ENCODE measurements at places on chromosomes 2 and 18.

DNA sequence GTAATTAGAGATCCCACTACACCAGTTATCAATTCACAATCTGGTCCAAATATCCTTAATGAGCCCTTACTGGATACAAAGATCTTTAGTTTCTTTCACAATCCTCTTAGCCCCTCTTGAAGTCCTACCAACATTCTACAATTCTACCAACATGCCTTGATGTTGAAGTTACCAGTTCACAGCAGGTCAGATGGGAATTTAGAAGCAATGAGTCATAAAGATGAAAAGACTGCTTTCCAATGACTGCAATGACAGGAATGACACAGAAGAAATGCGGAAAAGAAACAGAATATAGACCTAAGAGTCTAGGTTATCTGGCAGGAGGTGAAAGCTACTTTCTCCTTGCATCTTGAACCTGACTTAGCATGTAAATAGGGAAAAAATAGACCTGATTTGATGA lies 24.5 kb downstream of the RTTN start:
- DNase-seq: peak; percentile 87

- DNase-seq: no peak
These were observed 33.5 kb downstream of the FBXO15 start for GRCh38 chr18:74114116-74114515.

DNA sequence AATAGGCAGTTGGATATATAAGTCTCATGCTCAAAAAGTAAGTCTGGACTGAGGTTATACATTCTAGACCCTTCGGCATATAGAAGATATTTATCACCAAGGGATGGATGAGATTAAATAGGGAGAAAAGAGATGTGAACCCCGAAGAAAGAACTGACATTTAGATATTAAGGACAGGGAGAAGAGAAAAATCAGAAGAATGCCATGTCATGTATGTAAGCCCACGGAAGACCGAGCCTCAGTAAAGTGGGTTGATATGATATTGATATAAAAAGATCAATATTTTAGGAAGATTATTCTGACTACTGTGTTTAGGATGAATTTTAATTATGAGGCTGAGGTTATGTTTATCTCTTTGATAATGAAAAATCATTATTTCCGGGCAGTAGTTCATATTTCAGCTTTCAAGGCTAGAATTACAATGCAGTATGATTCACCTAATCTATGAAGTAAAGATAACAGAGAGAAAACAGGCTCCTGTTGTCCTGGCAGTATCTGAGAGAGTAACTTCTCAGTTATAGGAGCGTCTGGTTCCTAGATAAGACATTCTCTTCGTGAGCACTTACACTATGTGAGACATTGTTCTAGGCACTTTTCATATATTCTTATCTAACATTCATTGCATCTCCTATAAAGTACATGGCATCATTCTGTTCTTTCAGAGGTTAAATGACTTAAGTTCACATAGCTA lies 83.0 kb downstream of the UBR3 start:
- DNase-seq: no peak

DNA sequence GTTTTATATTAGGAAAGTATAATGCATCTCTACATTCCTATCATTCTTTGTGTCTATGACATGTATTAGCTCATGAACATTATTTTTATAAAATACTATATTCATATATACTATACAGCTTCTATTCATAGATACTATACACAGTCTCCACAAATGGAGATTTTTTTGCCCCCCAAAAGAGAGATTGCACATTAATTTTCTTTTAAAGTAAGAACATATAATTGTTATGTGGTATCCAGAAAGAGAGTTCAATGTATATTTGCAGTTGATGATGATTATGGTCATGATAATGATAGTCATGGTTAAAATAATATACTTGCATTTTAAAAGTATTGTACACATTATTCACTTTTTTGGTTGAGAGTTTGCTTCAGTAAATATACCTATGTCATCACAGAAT lies 445.3 kb downstream of the DSC3 start:
- DNase-seq: no peak

DNA sequence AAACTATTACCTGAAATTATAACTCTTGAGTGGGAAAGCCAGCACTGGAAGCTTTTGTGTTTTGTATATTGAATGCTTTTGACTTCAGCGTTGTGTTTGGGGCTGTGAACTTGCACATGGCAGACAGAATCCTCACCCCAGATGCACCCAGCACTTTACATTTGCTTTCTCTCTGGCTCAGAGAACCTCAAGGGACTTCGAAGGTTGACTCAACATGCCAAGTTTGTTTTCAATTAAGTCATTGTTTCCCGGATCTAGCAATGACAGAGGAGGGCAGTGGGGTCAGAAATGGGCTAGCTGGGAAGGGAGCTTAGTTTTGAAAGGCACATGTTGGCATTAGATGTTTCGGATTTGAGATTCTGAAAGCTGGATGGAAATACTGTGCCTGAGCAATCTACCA lies 22.4 kb downstream of the TET3 start:
- DNase-seq: peak; percentile 64

DNA sequence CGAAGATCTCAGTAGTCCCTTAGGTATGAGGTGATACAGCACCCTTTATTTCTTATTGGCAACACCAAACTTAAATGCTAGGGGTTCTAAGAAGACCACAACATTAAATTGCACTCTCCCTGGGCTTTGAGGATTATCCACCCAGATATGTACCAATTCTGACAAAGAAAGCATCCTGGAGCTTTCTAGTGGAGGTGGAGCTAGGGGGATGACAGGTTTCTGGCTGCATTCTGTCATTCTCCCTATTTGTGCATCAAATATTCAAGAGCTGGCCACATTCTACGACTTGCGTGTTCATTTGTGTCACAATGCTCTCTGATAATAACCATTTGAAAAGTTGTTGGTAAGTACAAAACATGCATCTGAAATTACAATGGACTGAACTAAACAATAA lies 111.1 kb downstream of the CDH2 start:
- no peak for DNase-seq

DNA sequence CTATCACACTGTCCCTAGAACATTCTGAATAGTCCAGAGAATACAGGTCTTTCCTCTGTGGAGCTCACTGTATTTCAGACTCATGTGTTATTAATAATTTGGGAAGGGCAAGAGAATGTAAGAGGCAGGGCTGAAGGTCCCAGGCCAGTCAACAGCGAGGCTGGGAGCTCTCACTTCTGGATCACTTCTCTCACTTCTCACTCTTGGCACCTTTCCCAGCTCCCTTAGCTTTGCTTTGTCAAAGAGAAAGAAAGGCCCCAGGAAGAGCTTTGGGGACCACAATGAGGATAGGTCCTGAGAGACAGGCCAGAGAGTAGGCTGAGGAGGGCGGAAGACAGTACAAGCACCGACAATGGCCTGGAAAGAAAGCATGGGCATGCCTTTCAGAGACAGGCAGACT lies 11.2 kb downstream of the EFR3B start:
- DNase-seq: no peak

- DNase-seq: peak; percentile 32
These were observed 239.1 kb downstream of the KCNS3 start for GRCh38 chr2:18117592-18117991.

- DNase-seq: peak; percentile 52
These were observed 492.4 kb downstream of the PLCL1 start for GRCh38 chr2:198296665-198297308.

- DNase-seq: no peak
These were observed 157.4 kb downstream of the MYO3B start for GRCh38 chr2:170335351-170335750.

DNA sequence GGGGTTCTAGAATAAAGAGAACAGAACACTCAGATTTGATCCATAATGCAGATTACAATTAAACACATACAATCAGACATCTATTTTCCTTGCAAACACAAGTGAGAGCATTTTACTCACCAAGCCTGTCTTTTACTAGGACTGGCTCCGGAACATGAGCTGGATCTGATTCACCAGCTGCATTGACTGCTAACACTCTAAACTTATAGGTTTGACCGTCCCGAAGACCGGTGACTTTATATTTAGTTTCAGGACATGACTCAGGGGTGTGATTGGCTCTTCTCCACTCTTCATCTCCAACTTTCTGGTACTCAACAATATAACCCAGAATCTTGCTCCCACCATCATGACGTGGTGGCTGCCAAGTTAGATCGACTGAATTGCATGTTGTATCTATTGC lies 112.4 kb downstream of the PLEKHA3 start:
- no peak for DNase-seq

DNA sequence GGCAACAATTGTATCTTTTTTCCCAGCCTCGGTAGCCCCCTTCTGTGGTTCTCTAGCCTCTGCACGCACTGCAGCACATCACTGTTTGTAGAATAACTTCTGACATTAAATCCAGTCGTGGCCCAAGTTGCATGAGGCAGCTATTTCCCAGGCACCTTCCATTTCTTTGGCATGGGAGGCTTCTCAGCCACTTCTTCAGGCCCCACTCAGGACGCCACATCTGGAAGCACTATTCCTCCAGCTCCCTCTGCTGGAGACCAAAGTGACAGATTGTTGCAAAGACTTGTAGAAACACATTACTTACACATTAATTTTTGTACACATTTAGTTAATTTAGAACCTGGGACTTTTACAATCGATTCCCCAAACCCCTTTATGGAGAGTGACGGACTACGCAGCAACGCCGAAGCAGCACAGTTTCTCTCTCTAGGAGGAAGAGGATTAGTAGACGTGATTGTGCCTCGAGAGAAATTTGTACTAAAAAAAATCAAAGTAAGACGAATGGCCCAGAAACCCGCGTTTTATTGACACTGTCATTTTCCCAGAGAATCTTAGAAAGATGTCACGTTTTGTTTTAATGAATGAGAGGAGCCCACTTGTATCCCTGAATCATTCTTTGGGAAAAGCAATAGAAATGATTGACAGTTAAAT lies 57.8 kb upstream of the RGPD5 start:
- DNase-seq: peak; percentile 65

GRCh38 chr2:240886678-240887609 lies 9.0 kb downstream of the MAB21L4 start:
- DNase-seq: no peak

GRCh38 chr2:99881901-99882591 lies 260.3 kb downstream of the AFF3 start:
- DNase-seq: peak; percentile 98

DNA sequence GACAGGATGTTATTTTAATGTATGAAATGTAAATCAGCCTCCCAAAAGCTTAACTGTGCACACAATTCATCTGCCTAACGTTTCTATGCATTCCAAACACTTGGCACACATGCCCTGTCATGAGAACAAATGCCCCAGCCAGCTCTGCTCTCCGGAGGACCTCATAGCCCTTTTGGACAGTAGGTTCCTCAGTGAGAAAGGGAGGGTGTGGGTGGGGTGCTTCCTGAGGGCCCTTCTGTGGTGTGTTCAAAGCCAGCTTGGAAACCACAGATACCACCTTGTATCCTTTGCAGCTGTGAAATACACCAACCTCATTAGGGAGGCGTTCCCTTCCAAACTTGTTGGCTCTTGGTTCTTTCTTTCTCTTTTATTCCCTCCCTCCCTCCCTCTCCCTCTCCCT lies 102.2 kb upstream of the ASB18 start:
- no peak for DNase-seq

GRCh38 chr2:229943770-229944449 lies 21.6 kb downstream of the FBXO36 start:
- DNase-seq: no peak

- DNase-seq: peak; percentile 38
These were observed 26.4 kb downstream of the EML4 start for GRCh38 chr2:42195559-42195958.

- no peak for DNase-seq
These were observed 94.3 kb downstream of the TWIST2 start for GRCh38 chr2:238942080-238942725.

GRCh38 chr2:237724811-237725478 lies 73.6 kb upstream of the RBM44 start:
- DNase-seq: no peak

GRCh38 chr18:42980426-42980825 lies 135.1 kb downstream of the RIT2 start:
- no peak for DNase-seq

- DNase-seq: peak; percentile 74
These were observed 203.1 kb downstream of the INSIG2 start for GRCh38 chr2:118291251-118291880.

DNA sequence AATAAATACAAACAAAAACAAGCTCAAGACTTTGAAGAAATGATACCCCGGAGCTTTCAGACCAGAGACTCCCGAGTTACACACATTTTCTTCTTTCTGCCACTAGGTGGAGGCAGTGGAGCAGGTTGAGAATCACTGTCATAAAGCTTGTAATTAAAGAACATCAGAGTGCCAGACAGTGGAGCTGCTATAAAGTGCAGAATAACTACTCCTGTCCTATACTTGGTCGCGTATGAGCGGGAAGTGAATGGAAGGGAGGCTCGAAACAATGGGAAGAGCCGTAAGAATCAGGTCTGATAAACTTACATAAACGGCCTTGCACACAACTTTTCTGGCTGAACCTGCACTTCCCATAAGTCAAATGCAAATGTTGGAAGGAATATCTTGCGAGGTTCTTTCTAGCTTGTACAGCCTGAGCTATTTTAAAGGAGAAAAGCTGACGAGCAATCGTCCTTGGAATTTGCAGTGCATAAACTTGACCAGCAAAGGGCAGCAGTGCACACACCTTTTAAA lies 189.0 kb downstream of the RPIA start:
- DNase-seq: peak; percentile 59

DNA sequence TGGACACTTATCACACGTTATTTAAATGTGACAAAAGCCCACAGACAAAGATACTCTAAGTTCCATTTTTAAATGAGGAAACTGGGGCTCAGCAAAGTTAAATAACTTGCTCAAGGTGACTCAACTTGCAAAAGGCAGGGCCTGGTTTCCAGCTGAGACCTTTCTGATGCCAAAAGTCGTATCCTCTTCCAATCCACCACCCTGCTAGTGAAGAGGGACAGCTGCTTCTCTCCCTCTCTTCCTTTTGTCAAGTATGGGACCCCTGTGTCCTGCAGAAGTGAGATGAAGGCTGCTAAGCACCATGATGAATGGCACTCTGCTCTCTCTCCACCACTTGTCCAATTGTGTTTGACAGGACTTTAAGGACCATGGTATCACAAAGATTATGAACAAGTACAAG lies 140.9 kb downstream of the DYM start:
- no peak for DNase-seq

DNA sequence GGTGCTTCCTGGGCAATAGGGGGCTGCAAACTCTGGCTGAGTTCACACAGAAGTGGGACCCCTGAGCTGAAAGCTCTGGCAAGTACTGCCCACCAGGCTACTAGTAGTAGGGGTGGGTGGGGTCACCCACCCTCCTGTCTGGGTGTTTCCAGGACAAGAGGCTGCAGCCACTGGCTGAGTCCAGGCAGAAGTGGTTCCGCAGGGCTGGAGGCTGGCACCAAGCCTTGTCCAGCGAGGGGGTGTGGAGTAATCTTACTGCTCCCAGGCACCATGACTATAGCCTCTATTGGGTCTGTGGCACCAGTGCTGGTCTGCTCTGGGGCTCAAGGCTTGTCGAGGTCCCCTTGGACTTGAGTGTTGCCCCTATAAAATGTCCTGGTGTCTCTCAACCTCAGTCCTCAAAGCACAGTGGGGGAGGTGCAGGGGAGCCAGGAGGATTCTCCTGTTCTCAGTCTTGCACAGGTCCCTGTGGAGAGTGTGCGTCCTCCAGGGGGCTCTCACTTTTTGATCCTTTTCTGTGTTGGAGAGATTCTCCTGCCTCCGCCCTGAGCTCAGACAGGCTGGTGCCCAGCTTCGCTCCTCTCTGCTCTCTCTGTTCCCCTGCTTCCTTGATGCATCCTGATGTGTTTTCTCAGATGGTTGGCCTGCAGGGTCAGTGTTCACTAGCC lies 48.1 kb downstream of the NUP35 start:
- DNase-seq: no peak

Data from fibroblast of skin of back (primary cell).